ENCODE measurements at places on chromosomes 2 and 18.

DNA sequence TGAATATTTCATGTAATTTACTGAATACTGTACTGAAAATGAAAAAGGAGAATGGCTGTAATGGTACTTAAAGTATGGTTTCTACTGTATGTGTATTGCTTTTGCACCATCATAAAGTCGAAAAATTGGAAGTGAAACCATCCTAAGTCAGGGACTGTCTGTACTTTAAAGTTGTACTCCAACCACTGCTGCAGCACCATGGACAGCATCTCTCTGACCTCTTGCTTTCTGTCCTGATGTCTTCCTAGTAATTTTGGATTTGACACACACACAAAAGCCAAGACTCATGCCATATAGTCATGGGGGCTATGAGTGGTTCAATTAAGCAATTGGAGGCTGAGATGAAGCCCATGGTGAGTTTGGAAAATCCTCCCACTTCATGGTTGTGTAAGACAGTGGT, 256.3 kb upstream of the PKDCC start:
- DNase-seq = no peak

DNA sequence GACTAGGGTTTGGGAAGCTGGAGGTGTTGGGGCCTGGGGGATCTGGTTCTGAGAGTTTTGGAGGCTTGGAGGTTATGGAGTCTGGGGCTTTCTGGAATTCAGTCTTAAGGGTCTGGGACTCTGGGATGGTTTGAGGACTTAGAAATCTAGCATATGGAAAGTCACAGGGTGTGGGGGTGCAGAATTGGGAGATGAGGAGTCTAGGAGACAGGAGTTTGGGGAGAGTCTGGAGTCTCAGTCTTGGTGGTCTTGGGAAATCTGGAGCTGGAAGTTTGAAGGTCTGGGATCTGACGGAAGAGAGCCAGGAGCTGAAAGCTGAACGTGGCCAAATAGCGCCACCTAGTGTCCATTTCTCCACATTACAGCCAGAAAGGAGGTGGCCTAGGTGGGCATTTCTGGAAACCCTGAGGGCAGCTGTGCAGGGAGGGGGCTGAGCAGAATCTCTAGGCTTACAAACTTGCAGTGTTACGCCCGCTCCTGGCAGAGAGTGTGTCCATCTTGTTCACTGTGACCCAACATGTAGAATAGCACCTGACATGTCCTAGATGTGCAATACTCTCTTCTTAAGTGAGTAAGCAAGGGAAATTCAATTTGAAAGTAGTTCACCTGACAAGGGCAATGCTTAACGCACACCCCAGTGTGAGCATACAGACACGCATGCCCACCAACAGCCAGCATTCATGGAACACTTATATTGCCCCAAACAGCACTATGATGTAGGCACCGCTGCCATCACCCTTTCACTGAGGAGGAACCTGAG, 204.8 kb downstream of the TFCP2L1 start:
- DNase-seq = no peak

- DNase-seq = no peak
Measured at GRCh38 chr2:132595693-132596092, 74.3 kb downstream of the LYPD1 start.

- DNase-seq = no peak
Measured at GRCh38 chr2:14778015-14778414, 145.5 kb downstream of the LRATD1 start.

DNA sequence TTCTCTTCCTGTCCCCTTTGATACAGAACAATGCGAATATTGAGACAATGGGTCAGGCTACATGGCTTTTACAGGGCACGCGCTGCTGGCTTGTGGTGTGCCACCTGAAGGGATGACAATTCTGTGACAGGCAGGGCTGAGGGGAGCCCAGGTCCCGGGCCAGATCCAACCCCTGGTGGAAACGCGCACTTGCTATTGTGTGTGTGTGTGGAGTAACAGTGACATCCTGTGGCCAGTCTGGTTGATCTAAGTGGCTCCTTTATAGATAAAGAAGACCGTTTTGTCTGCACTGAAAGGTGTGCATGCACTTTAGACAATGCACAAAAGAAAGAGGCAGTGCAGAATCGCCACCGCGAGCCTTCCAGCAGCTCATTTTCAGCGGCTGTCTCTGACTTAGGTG, 273.6 kb downstream of the HRH4 start:
- no peak for DNase-seq
